ENCODE measurements at places on chromosomes 5 and 9. TPM values are rescaled to one million over a fixed set of nuclear protein-coding genes. Genes with fewer than 3 reads are reported as not detected.

Gene ALDH1A1
- total RNA-seq = 112 TPM

Gene WWC1
- not detected for total RNA-seq

Gene TRPM3
- 0.05 TPM for total RNA-seq

Gene SLC25A2
- 0.15 TPM for total RNA-seq

Gene FIBCD1
- not detected for total RNA-seq

Gene GCNT4
- 0.44 TPM for total RNA-seq

Gene NSMF
- total RNA-seq = 50.1 TPM

Gene TLX3
- total RNA-seq = not detected

Data from mammary microvascular endothelial cell (primary cell).